ENCODE measurements at places on chromosomes 11 and 22.

- DNase-seq = peak; percentile 58
Measured at GRCh38 chr11:61293867-61294716, 1.0 kb downstream of the VWCE start.

- DNase-seq = no peak
Measured at GRCh38 chr11:7489376-7489775, 4.1 kb downstream of the OLFML1 start.

DNA sequence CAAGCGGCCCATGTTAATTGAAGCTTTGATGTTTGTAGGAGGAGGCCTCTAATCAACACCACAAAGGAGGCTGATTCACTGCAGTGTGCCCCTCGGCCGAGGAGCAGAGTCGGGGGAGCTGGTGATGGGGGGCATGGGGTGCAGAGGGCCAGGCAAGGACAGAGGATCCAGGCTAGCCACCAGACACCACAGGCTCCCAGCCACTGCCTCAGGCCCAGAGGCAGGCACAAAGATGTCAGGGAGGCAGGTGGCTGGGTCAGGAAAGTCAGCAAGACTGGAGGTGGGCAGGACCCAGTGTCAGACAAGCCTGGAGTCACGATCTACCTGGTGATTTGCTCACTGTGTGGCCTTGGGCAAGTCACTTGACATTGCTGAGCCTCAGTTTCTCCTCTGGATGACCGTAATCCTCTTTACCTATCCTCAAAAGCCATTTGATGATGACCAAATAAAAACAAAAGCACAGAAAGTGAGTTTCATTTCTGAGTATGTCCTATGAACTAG, 121.0 kb downstream of the BUD13 start:
- no peak for DNase-seq

- DNase-seq = no peak
Measured at GRCh38 chr11:27025312-27025955, 15.2 kb upstream of the BBOX1 start.

DNA sequence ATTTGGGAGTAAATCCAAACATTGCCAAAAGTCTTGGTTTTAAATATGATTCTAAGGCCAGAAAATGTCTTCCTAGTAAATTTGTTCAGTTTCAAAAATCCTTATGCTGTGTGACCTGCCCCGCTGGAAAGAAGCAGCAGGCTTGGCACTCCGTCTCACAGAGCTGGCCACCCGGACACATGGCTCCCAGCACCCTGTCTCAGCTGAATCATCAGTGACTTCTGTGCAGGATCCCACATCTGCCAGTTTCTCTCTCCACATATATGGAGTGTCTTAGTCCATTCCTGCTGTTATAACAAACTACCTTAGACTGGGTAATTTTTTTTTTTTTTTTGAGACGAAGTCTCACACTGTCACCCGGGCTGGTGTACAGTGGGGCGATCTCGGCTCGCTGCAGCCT, 356.7 kb downstream of the TBC1D22A start:
- no peak for DNase-seq

DNA sequence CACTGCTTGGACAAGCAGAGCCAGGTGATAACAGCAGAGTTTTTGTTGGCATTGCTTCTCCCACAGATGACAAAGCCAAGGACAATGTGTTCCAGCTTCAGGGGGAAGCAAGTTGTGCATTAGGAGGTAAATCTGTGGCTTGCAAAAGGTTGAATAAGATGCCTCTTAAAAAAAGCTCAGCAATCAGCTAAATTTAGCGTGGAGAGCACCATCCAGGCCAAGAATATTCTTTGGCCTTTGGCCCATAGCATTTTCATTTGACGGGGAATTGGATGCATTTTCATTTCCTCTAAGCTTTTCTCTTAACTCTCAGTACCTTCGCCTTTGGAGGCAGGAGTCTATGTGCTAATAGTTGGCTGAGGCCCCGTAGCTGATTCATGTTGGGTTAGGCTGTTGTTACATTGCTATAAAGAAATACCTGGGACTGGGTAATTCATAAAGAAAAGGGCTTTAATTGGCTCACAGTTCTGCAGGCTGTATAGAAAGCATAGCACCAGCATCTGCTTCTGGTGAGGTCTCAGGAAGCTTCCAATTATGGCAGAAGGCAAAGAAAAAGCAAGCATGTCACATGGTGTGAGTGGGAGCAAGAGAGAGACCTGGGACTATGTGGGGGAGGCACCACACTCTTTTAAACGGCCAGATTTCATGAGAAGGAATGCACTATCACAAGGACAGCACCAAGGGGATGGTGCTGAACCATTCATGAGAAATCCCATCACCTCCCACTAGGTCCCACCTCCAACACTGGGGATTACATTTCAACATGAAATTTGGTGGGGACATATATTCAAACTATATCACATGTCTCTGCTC, 350.1 kb upstream of the C11orf87 start:
- no peak for DNase-seq

DNA sequence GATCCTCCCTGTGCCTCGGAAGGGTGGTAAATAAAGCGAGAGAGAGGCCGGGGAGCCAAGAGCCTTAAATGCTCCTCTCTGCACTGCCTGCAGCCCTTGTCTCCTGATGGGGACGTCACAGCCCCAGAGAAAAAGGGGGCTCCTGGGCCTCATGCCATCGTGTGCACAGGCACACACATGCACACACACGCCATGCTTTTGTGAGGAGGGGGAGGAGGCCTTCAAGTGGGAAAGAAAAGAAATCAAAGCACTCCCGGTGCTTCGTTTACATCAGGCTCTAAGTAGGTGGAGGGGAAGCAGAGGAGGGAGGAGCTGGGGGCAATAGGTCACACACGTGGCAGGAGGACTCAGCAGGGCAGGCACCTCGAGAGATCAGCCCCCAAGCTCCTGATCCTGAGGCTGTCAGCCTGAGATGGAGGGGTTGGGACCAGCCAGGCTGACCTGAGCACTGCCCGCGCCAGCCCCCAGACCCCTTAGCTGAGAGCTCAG, 68.2 kb upstream of the NECTIN1 start:
- DNase-seq = no peak

DNA sequence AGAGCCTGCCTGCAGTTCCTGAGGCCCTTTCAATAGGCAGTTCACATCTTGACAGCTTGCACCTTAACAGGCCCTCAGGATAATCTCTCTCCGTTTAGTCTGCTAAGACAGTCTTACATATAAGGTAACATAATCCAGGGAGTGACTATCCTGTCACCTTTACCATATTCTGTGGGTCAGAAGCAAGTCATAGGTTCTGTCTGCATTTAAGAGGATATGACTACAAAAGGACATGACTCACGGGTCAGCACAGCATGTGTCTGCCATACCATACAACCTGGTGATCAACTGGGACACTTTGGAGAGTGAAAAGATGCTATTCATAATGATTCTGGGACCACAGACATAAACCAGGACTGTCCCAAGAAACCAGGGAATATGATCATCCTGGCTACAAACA, 611.1 kb downstream of the SOX6 start:
- DNase-seq = no peak

GRCh38 chr11:38950867-38951266, 2352.8 kb upstream of the RAG2 start:
- no peak for DNase-seq

- DNase-seq = no peak
Measured at GRCh38 chr11:46456269-46457001, 64.9 kb upstream of the CHRM4 start.
